ENCODE measurements at places on chromosomes 16 and 17.

DNA sequence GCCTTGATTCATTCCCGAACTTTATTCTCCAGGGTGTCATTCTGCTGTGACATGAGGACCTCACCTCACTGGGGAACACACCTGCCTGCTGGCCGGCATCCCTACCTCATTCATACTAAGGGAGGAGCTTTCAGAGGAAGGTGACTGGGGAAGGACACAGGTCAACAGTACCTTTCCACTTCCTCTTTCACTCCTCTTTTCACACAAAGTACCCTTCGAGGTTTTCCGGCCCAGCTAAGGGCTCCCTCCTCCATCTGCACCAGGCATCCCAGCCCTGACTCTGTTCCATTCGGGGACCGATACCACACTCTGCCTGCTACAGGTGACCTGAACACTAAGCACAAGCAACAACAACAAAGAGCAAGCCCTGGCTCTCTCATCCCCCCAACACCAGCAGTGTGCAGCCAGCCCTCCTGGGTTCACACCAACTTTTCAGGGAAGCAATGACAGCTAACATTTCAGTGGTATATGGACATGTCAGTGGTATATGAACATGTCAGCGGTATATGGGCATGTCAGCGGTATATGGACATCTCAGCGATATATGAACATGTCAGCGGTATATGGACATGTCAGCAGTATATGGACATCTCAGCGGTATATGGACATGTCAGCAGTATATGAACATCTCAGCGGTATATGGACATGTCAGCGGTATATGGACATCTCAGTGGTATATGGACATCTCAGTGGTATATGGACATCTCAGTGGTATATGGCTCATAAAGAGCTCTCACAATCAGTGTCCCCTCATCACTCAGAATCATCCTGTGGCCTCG, 16.0 kb downstream of the TRIM25 start:
- peak; percentile 46 for DNase-seq

GRCh38 chr17:9386401-9386800, 189.2 kb downstream of the STX8 start:
- no peak for DNase-seq

GRCh38 chr17:19320876-19321275, 41.6 kb downstream of the B9D1 start:
- DNase-seq = no peak

- DNase-seq = no peak
Observed at GRCh38 chr17:50283714-50284113, 9.4 kb downstream of the TMEM92 start.

GRCh38 chr17:65052585-65052984, 4.0 kb downstream of the GNA13 start:
- DNase-seq = no peak

GRCh38 chr16:85522842-85523601, 90.1 kb upstream of the GSE1 start:
- DNase-seq = no peak

GRCh38 chr16:72901000-72901627, 146.8 kb downstream of the ZFHX3 start:
- DNase-seq = no peak

DNA sequence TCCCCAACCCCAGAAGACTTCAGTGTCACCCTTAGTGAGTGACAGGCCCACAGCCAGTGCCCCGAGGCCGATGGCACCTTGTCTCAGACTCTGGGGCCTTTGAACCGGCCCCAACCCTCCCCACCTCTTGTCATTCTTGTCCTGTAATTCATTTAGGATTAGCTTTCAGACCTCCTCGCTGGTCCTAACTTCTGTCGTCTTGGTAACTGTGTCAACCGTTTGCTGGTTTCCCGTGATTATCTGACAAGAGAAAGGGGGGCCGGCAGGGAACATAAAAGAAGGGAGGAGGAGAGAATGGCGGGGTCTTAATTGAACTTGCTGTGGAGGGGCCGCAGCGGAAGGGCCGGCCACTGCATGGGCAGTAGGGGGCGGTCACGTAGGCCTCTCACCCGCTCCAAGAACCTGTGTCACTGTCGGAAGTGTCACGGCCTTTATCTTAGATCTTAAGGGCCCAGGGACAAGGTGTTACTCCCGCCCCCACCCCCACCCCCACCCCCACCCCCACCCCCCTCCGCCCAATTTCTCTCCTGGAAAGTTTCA, 46.5 kb upstream of the GSE1 start:
- DNase-seq = no peak

DNA sequence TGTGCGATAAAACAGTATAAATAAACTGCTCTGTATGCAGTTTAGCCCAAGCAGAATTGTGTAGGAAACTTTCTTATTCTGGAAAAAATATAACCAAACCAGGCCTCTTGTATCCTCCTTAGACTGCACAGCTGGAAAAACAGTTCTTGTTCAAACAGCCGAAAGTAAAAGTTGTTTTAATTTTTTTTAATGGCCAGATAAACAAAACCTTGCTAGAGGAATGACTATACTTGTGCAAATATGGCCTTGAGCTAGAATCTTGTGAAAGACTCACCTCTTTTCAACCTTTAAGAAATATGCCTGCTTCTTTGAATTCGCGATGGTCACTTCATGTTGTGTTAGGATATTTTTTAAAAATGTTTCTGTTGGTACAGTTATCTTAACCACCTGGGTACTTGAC, 114.5 kb upstream of the MAF start:
- no peak for DNase-seq

- DNase-seq = peak; percentile 31
Observed at GRCh38 chr16:88732172-88732960, 26.1 kb downstream of the CTU2 start.

DNA sequence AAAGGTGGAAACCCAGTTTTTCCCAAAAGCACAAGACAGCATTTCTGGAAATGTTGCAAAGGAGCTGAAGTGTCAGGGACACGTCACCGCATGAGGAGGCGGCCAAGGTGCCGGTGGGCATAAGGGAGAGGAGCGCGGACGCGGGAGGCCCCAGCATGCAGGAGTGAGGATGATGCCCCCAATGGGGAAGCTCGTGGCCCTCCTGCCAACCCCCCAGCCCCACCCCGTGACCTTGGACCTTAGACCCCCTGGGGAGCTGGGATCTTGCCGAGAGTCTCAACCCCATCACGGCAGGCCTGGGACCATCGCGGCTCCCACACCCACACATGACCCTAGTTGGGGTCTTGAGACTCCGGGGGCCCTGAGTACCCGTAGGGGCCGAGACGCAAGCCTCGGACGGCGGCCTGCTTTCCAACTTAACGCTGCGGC, 119.4 kb upstream of the METRNL start:
- no peak for DNase-seq

DNA sequence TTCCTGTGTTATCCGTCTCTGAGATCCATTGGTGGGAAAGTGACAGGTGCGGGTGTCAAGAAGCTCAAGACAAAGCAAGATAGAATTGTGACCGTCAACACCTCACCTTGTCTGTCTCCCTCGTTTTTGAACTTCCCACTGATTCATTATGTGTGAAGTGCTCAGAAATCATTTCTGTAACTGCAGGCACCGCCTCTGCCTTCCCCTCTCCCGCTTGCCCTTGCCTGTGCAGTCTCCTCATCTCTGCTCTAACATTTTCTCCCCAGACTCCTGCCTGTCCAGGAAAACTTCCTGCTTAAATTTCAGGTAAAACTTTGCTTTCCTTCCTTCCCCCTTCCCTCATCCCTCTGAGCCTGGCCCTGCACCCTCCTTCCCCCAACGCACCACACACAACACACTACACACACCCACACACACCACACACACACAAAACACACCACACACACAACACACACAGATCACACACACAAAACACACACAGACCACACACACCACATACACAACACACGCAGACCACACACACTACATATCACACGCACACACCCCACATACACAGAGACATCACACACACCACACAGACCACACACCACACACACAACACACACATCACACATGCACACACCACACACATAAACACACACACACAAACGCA, 25.7 kb downstream of the CALB2 start:
- DNase-seq = peak; percentile 24

DNA sequence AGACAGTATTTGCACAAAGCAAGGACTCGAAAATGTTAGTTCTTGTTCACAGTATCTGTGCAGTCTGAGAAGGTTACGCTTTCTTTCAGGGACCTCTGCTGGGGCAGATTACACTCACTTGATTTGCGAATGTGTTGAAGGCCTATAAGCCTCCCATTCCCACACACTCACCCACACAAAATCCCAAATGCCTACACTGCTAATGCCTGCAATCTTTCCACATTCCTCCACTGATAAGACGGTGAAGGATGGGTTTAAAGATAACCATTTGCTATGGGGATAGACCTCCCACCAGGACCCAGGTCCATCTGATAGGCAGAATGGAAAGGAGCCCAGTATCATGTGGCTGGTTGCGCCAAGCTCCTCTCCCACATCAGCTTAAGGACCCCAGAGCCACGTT, 394.9 kb upstream of the SALL1 start:
- DNase-seq = no peak

- no peak for DNase-seq
Observed at GRCh38 chr16:51155820-51156806, 5.0 kb upstream of the SALL1 start.

DNA sequence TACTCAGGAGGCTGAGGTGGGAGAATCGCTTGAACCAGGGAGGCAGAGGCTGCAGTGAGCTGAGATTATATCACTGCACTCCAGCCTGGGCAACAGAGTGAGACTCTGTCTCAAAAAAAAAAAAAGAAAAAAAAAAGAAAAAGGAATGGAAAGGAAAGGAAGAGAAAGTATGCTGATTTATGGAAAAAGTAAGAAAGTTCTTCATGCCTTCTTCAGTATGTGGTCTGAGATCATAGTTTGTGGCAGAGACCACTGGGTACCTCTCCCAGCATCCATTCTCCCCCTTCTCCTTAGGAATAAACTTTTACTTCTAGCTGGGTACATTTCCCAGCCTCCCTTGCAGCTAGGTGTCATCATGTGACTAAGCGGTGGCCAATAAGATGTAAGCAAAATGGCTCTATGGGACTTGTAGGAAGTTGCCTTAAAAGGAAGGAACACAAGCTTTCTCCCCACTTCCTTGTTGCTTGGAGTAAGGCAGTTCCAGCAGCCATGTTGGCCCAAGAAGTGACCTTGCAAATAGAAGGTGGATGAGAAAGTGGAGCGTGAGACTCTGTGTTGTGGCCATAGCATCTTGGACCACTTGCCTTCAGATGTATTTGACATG, 26.1 kb upstream of the XPO6 start:
- peak; percentile 70 for DNase-seq

GRCh38 chr17:68020409-68020756, 15.2 kb upstream of the KPNA2 start:
- DNase-seq = no peak

DNA sequence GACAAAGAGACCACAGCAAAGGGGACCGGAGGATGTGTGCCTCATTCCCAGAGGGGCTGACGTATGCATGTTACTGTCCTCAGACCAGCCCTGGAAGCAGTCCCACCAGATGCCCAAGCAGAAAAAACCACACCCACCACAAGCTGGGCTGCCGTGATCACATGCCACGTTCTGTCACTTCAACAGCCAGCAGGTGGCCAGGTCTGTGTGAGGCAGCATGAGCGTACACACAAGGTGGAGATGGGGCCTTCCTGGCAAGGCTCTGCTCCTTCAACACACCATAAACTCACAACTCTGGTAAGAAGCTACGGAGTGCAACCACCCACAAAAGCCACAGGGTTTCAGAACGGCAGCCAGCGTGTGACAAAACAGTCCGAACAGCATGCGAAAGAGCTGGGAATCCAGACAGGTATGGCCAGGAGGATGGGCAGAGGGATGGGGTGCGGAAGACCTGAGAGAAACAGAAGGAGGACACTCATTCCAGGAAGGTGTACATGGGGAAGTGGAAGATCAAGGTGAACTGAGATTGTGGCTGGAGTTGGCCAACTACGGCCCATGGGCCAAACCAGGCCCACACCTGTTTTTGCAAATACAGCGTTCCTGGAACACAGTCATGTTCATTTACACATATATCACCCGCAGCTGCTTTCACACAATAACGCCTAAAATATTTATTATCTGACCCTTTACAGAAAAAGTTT, 27.9 kb downstream of the MBTPS1 start:
- peak; percentile 95 for DNase-seq

DNA sequence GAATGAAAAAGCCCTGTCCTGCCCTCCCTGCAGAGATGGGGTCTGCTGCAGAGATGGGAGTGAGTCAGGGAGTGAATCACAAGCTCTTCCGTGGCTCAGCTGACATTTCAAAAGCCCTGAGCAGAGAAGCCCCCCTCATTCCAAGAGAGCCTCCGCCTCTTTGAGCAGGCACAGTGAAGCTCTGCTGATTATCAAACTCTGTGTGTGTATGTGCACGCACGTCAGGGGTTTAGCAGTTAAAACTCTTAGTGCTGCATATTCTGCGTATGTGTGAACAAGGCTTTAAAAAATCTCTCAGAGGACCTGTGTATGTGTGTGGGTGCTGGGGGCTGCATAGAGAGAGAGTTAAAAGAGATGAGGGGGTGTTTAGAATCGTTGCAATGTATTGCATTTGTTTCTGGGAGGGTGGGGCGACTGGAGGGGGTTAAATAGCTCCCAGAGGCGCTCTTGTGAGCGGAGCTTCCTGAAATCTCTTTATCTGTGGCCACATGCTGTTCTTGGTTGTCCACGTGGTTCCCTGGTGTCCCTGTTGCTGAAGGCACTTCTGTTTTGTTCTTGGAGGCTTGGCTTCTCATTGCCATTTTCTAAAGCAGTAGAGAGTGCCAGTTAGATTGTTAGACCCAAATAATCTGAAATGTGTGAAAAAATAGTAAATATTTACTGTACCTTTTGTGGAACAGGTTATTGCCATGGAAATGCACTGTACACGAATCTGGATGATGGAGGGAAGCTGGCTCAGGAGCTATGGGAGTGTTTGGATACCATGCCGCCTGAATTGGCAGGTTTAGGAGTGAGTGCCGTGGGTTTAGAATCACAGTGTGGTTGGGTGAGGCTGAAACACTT, 116.6 kb downstream of the PRKCB start:
- DNase-seq = no peak

DNA sequence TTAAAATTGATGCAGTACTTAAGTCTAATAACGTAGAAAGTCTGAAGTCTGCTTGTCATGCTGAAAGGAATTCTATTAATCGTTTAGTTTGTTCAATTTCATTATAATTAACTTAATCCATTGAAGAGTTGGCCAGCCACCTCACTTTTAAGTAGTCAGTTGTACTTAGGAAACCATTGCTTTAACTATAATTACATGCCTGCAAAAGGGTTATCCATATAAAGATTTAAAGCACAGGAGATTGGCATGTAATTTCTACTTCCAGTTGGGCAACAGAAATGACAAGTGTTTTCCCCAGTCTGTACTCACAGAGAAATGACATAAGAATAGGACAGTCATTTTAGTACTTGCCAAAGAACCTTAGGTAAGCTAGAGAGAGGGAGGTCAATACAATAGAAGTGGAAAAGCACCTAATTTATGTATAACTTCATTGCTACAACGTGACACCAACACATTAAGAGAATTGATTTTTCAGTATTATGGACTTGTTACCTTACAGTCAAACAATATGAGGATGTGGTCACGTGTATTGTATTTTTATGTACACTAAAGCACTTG, 3.7 kb upstream of the USP32 start:
- no peak for DNase-seq
